ENCODE measurements at places on chromosomes 6 and 20.

DNA sequence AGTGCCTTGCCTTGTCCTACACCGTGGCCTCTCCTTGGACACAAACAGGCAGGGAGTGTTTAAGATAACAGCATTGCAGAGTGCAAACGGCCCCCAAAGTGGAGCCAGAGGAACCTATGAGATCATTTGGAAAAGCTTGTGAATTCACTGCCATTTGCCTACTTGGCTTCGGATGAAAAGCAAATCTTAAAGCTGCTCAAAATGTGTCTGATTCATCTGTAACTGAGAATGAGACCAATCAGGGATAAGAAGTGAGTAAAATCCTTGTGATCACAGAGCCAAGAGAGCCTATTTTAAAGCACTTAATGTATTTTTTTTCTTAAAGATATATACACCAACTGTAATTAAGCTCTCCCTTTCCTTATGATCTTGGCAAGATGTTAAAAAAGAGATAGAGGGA is 65.7 kb upstream of the BACH2 start:
- DNase-seq = no peak

DNA sequence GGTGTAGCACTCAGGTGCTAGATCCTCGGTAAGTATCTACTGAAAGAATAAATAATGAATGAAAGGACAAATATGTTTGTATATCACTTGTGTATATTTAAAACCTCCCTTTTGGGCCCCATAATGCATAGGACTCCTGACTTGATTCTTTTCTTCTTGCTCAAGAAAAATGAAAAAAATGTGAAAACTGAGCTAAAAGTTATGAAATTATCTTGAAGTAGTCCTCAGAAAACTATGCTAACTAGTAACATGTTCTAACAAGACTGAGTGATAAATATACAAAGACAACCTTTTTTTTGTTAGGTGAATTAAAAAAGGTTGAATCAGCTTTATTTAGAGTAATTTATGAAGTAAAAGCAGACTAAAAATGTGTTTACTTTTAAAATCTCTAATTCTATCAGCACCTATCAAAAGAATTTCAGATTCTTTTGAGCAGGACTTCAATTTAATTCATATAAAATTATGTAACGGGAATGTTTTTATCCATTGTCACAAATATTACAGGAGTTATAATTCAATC is 247.8 kb upstream of the JAG1 start:
- DNase-seq = no peak

- no peak for DNase-seq
These were observed 28.6 kb downstream of the PPARD start for GRCh38 chr6:35370785-35371493.

DNA sequence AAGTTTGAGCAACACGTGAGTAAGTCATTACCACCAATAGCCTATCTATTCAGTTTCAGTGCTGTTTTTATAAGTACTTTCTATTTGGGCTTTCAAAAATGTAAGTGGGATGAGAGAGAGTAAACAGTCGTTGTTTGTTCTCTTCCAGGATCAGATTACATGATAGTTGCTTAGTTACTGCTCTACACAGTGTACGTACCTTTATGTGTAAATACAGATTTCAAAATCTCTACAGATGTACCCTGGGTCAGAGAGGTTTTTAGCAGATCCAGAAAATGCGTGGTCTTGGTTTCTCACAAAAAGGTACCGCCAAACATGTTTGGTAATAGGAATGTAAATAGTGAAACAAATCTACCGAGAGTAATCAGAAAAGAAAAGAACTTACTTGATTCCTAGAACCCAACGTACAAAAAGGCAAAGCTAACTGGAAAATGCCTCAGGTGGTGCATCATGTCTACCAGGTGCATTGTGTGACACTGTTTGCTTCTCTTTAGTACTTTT is 421.1 kb downstream of the BCKDHB start:
- no peak for DNase-seq

GRCh38 chr20:50690650-50691572 is at the start of gene RIPOR3:
Gene RIPOR3, minus strand, starts transcription at chr20:50691542. Its CDS starts 414 bp downstream, at chr20:50691128.
- no peak for DNase-seq

DNA sequence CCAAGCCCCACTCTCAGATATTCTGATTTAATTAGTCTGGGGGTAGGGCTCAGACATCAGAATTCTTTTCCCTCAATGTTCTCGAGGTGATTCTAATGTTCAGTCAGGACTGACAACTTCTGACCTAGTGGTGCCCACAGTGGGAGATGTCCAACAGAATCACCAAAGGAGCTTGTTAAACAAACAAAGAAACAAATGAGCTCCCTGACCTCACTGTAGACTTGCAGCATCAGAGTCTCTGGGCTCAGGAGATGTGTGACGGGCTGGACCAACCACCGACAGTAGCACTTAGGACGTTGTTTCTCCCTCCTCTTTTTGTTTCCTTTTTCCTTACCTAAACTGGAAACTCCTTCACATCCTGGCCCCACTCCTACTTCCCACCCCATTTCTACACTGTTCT is 49.3 kb downstream of the CLIC5 start:
- no peak for DNase-seq

DNA sequence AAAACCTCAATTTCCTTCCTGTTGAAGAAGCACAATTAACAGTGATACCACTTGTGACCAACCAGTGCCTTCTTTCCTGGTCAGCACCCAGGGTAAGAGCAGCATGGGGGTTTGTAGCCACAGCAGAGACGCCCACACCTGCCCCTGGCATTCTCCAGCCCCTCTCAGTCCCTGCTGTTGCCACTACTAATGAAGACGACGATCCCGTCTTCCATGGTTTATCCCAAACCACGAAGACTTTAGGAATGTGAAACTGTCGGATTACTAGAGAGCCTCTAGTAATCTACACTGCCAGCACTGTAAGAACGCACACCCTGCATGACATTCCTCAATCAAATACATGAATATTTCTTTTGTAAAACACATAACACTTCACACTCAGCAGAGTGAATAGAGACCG is 60.0 kb downstream of the GINS1 start:
- DNase-seq = no peak

All from CD4-positive, CD25-positive, alpha-beta regulatory T cell (primary cell).